ENCODE measurements at places on chromosomes 3 and 15.

GRCh38 chr3:2929574-2929973 is 180.6 kb downstream of the IL5RA start:
- no peak for DNase-seq

GRCh38 chr15:68638953-68639515 is 60.2 kb downstream of the CORO2B start:
- DNase-seq, result no peak

- DNase-seq, result no peak
Observed at GRCh38 chr3:118705487-118706219, 329.0 kb downstream of the IGSF11 start.

DNA sequence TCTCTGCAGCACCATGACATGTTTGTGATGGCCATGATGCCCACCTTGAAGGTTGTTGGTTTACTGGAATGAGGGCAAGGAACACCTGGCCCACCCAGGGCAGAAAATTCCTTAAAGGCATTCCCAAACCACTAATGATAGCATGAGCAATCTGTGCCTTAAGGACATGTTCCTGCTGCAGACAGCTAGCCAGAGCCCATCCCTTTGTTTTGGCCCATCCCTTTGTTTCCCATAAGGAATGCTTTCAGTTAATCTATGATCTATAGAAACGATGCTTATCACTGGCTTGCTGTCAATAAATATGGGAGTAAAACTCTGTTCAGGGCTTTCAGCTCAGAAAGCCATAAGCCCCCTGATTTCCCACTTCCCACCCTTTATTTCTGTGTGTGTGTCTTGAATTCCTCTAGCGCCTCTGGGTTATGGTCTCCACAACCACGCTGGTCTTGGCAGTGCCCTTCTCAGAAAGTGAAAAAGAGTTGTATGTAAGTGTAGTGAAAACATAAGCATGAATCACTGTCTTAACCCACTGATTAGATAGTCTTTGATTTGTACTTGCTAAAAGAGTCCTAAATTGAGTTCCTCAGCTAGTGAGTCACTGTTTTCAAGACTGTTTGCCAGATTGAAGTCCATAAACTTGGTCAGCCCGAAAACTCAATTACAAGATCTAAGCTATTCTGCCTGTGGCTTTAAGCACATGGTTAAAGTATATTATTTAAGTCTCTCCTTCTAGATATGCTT is 19.0 kb upstream of the CCR2 start:
- no peak for DNase-seq

DNA sequence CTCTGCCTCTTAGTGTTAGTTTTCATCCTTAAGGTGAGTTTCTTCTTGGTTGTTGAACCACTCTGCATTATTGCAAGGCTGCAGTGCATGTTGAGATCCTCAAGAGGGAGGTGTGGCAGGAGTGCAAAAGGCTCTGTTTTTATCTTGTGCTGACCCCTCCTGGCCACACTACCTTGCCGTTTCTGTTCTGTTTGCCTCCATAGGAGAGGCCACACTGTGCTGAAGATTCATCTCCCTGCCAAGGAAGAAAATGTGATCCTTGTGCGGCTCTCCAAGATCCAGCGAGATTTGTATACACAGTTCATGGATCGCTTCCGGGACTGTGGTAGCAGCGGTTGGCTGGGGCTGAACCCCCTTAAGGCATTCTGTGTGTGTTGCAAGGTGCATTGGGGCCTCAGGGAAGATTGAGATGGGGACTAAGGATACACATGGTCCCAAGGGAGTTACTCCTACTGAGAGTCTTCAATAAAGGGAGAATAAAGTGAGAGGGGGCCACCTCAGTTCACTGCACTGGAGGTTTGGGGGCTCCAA is 33.0 kb upstream of the TEX264 start:
- DNase-seq, result no peak

GRCh38 chr3:65144791-65145351 is 457.1 kb upstream of the ADAMTS9 start:
- DNase-seq, result no peak

GRCh38 chr3:28940530-28940929 is 340.3 kb upstream of the RBMS3 start:
- no peak for DNase-seq

- DNase-seq, result no peak
Observed at GRCh38 chr3:16362770-16363169, 97.8 kb downstream of the OXNAD1 start.

DNA sequence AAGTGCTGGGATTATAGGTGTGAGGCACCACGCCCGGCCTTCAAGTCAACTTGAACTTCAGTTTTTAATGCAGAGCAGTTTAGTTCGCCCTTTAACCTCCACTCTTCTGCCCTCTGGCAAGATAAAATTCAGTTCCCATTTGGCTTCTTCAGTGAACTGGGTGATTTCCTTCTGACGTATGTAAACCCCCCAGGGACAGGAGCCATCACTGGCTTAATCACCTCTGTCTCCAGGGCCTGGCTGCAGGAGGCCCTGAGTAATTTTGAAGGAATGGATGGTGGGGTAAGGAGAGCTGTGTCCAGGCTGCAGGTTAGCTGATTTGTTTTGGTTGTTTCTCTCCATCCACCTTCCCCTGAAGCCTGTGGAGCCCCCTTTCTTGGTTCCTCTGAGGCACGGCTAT is 11.9 kb downstream of the MCM2 start:
- DNase-seq, result no peak

DNA sequence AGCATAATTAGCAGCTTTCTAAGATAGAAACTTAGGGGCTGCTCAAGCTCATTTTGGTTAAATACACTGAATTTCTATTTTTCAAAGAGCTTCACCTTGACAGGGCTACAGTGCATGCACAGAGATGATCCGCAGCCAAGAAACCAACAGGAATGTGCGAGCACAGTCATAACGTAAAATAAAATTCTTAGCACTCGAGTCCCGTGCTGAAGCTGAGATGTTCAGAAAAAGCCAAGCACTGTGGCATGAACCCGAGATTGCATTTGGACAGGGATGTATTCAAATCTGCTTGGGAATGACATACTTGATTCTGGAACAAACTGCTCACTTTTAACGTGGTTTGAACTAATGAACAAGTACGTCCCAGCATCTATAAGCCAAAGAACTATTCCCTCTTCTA is 340.3 kb downstream of the FOXP1 start:
- no peak for DNase-seq

DNA sequence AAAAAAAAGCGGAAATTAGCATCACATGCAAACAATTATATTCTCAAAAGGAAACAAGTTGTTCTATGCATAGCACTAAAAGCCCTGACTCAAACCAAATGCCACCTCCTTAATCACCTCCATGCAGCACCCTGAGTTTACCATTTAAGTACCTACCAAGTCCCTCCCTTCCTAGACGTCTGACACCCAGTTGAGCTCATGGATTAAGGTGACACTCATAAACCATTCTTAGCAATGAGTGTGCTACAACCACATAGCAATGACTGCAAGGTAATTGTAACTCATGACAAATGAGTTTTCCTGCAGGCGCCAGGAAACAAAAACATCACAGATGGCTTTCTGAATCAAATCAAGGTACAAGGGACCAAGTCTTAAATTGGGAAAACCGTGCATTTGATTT is 32.0 kb downstream of the WWTR1 start:
- DNase-seq, result no peak

- no peak for DNase-seq
Observed at GRCh38 chr3:84724877-84725276, 233.9 kb upstream of the CADM2 start.

GRCh38 chr15:43774062-43774461 is 2.7 kb downstream of the ELL3 start:
- DNase-seq, result no peak

- DNase-seq, result peak; percentile 52
Observed at GRCh38 chr3:45665101-45665572, 24.1 kb upstream of the SACM1L start.

GRCh38 chr3:22526266-22526837 is 676.8 kb upstream of the UBE2E2 start:
- DNase-seq, result no peak

DNA sequence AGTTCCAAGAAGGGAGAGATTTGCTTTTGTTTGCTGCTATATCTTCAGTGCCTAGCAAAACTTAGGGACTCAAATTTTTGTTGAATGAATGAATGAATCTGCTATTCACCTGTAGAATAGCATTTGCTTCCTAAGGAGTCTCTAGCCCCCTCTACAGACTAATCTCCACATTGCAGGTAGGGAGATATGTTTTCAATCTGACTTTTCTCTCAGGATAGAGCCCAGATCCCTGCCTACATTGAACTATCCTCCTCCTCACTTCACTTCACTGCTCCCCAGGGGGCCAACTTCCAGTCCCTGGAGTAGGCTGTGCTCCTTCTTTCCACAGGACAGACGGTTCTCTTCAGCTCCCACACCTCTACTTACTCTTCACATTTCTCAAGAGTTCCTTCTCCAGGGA is 81.9 kb upstream of the PTX3 start:
- DNase-seq, result no peak

GRCh38 chr3:172224560-172225214 is 185.3 kb downstream of the FNDC3B start:
- DNase-seq, result no peak

- no peak for DNase-seq
Observed at GRCh38 chr3:80261082-80261481, 493.3 kb upstream of the ROBO1 start.

DNA sequence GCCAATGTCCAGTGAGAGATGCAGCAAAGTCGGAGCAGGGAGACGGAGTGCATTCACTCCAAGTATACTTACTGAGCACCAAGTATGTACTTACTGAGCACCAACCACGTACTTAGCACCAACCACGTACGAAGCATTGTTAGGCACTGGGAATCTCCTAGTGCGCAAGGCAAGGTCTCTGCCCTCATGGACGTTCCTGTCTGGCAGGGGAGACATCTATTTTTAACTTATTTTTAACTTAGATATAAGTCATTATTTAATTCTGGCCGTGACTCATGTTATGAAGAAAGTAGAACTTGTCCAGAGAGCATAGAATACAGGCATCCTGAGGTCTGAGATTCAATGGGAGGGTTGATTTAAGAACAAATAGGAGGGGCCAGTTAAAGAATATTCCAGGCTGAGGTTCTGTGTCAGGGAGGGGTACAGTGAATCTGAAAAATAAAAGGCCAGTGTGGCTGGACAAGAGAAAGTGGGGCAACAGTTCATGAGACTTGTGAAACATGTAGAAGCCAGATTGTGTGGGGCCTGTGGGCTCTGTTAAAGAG is 9.3 kb upstream of the LRRC31 start:
- no peak for DNase-seq

- no peak for DNase-seq
Observed at GRCh38 chr15:26113296-26113695, 250.2 kb upstream of the ATP10A start.

- DNase-seq, result peak; percentile 53
Observed at GRCh38 chr15:95718441-95718840, 612.1 kb upstream of the NR2F2 start.

DNA sequence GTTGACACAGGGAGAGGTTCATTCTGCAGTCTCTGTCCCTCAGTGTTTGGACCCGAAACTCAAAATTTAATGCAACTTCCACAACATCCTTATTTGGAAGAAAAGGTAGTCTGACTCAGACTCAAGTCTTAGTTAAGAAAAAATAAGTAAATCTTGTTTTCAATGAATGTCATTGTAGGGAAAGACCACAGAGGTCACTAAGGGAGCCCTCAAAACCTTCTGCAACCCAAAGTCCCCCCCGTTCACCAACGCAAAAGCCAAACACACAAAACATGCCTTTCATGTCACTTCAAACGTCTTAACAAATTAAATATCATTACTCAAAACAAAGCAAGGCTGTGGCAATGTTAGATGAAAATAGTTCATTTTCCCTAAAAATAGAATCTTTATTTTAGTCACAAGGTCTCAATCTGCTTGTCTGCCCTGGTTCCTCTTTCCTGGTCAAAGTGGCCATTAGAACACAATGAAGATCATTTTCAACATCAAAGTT is 20.9 kb upstream of the SSUH2 start:
- DNase-seq, result no peak

DNA sequence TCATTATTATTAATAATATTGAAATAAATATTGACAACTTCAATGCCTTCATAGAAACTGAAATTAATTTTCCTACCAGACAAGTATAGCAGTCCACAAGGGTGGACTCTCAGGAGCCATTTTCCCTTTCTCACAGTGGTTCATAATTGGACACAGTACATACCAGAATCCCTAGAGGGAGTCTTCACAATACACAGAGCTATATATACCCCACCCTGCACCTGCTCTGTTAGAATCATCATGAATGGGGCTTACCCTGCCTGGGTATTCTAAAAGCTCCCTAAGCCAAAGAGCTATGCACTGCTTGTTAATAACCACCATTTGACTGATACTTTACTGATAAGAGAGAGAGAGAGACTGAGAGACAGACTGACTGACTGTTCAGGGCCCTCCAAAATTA is 134.9 kb downstream of the FEZF2 start:
- DNase-seq, result no peak

GRCh38 chr3:13009132-13009945 is 63.9 kb downstream of the IQSEC1 start:
- peak; percentile 77 for DNase-seq

DNA sequence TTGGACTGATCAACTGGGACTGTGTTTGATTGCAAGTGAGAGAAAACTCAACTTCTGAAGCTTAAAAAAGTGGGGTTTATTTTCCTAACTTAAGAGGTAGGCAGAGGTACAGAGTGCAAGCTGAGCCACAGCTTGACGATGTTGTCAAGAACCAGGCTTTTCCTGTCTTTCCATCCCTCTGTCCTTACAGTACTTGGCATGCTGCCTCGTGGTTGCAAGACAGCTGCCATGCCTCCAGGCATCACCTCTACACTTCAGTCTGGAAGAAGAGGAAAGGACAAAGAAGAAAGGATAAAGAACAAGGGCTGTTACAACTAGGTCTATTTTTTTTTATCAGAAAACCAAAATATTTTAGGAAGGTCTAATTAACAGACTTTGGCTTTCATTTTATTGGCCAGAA is 51.8 kb upstream of the GALNT15 start:
- no peak for DNase-seq

DNA sequence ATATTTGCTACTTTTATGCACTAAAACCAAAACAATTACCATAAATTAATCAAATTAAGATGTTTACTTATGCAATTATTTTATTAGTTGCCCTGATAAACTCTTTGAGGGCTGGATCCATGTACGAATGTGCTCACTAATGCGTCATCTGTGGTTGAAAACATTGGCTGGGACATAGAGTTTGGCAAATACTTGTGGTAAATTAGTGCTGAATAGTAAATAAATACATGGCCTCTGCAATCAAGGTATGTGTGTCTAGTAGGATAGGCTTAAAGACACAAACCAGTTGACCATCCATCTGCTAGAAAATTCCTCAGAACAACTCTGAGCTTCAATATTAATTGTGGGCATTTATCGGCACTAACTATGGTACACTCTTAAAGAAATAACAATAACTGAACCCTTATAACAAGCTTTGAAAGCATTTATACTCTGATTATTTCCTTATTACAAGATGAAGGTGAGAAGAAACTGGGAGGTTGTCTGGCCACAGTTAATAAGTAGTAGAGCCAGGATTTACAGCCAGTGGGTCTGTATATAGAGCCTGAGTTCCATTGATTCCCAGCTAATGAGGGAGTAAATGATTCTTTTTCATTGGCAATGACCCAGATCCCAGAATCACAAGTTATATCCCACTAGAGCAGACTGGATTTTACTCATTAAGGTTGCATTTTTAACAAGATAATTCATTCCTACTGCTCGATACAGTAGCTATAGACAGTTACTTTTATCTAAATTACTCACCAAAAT is 169.5 kb upstream of the CNTN6 start:
- no peak for DNase-seq

GRCh38 chr3:155426524-155427230 is 133.2 kb upstream of the STRIT1 start:
- no peak for DNase-seq
